ENCODE measurements at places on chromosomes 4 and X. TPM values are rescaled to one million over a fixed set of nuclear protein-coding genes. Genes with fewer than 3 reads are reported as not detected.

DNA sequence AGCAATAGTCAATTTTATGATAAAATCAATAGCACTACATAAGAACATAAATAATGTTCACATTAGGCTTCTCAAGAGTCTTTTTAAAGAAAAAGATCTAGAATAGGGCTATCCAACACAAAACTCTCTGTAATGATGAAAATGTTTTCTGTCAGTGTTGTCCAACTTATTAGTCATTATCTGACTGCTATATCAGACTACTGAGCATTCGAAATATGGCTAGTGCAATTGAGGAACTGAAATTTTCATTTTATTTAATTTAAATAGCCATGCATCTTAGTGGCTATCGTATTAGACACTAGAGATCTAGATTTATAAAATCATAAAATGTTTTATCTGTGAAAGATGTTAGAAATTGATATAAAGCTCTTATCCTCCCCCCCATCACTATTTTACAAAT lies 26.0 kb downstream of the PARM1 start:
- DNase-seq, result no peak

DNA sequence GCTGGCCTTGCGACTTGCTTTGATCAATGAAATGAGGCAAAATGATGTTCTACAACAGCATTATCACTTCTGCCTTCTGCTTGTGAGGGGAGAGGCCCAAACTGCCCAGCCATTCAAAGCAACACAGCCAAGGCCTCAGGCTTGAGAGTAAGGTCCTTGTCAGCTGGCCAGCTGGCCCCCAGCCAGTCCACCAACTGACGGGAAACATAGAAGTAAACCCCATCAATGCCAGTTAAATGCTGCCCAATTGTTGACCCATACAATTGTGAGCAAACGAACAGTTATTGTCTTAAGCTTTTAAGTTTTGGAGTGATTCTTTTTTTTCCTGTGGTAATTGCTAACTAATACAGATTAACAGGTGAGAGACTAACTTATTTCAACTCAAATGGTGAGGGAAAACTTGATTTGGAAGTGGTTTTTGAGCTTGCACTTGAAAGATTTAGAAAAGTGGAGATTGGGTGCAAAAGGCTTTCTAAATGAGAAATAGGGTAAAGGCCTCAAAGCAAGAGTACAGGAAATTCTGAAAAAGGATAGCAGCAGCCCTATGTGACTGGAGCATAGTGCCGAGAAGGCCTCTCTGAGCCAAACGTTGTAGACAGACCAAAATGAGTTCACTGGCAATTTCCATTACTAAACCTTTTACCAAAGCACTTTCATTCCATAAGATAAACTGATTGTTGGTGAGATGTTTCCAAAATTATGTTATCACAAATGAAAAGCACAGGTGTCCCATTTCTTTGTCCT lies 66.9 kb downstream of the ARHGEF38 start:
- no peak for DNase-seq

GRCh38 chr4:3863841-3864741 lies 97.9 kb downstream of the ADRA2C start:
- no peak for DNase-seq

- no peak for DNase-seq
Measured at GRCh38 chr4:81930506-81931238, 443.1 kb downstream of the HNRNPD start.

- DNase-seq, result no peak
Measured at GRCh38 chrX:153774576-153775292, 6.1 kb upstream of the SRPK3 start.

- no peak for DNase-seq
Measured at GRCh38 chr4:8736090-8736825, 135.4 kb downstream of the HMX1 start.

Gene RAB9B
- 1.5 TPM for total RNA-seq

Gene SAGE1
- total RNA-seq, result not detected

Gene IGFBP7
- total RNA-seq, result 2,270 TPM

Gene SLC25A5
- 348 TPM for total RNA-seq

DNA sequence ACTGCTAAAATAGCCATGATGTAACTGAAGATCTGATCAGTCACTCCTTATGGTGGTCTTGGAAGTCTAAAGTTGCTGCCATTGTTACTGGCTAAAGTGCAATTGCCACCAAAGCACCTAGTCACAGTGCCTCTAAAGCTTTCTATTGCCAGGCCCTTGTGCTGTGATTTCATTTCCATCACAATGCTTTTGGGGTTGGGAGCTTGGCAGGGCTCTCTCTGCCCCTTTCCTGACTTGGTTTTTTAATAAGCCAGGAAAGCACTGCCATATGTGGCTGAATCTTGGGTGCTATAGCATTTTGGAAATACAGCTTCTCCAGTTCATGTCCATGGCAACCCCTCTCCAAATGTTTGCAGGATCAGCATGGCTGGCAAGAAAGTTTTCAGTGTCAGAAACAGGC lies 1712.4 kb upstream of the TENM3 start:
- DNase-seq, result no peak

GRCh38 chrX:43655151-43656004 lies 721 bp upstream of the MAOA start:
- DNase-seq, result no peak

GRCh38 chr4:73335679-73336078 lies 68.4 kb upstream of the ALB start:
- no peak for DNase-seq

Gene KDR
- total RNA-seq, result 496 TPM

Gene FOXO4
- 6.5 TPM for total RNA-seq

Gene TXK
- total RNA-seq, result 0.87 TPM

DNA sequence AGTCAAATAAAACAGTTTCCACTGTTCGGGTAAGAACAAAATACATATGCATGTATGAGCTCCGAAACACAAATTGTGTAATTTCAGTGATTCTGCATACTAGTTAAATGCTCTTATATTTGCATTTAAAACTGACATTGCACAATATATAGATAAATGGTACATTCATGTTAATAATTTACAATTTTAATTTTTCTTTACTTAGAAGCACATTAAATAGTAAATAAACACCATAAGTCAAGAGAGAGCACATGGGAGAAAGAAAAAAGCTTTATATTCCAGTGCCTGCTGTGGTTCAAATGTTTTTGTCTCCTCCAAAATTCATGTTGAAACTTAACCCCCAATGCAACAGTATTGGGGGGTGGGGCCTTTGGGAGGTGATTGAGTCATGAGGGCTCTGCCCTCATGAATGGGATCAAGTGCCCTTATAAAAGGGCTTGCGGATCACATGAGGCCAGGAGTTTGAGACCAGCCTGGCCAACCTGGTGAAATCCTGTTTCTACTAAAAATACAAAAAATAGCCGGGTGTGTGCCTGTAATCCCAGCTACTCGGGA lies 322.9 kb downstream of the BCOR start:
- DNase-seq, result no peak

Gene CXorf51A
- total RNA-seq, result not detected

GRCh38 chr4:15878011-15878410 lies 60.5 kb downstream of the FGFBP1 start:
- DNase-seq, result no peak

DNA sequence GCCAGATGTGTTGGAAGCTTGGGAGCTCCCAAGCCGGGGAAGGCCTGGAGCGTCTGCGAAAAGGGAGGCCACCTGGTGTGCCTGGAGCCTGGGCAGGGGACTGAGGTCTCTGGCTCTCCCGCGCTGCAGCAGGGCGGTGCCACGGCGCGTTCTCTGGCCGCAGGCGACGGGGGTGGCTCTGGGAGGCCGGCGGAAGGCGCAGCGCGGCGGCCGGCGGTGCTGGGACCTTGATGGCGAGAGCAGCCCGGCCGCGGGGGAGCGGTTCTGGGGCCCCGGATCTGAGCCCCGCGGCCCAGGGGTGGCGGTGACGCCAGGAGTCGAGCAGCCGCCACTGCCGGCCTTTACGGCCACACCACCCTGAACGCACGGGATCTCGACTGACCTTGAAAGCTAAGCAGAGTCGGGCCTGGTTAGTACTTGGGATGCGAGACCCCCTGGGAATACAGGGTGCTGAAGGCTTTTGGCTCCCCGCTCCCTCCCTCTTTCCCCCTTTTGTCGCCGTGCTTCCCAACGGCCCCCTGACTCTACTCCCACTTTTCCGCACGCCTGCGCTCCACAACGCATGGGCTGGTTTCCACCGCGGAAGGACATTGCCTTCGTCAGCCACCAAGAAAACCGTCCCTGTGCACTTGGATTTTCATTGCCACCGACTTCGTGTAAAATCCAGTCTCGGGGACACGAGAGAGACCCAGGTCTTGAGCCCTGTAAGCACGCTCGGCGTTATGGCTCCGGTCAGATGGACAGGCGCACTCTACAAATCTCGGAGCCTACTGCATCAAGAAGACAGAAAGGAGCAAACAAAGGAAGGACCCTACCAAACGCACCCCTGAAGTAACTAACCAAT lies 9.5 kb downstream of the FRG2 start:
- no peak for DNase-seq

Gene ADH1A
- not detected for total RNA-seq

Gene PRDM5
- total RNA-seq, result 6.9 TPM

Gene GLOD5
- not detected for total RNA-seq

Gene TACC3
- total RNA-seq, result 26.7 TPM

DNA sequence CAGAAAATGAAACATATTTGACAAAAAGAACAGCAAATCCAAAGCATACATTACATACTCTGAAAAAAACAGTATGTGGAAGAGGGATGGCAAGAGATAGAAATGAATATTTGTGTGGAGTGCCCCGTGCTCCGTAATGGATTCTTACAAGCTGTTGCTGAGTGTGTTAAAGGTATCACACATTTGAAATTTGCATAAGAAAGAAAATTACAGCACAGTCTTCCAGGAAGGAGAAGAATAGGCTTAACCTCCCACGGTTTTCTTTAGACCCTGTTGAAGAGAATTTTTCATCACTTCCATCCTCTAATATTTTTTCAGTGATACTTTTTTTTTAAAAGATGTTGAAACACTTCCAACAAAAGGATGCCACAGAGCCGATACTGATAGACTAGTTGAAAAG lies 1489.4 kb downstream of the RAPGEF2 start:
- DNase-seq, result no peak

DNA sequence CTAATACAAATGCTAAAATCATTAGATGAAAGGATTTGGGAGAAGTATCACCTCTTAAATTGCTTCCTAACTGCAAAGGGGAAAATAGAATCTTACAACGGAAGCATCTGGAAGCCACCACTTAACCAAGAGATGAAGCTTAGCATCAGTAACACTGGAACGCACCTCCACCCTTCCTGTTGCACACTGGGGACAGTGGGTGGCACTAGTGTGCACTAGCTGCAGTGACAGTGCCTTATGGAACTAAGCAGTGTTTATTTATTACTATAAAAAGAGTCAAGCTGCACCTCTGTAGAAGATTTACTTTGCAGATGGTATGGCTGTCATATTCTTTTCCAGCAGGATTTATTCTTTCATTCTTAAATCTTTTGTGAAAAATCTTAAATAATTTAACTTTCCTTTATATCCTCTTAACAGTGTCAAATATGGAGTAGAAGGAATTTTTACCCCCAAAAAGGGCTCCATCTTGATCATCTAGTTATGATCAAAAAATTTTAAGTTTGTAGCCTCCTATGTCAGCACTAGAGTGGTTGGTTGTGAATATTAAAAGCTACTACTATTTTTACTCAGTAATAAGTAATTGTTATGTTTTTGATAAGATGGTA lies 76.7 kb downstream of the SCD5 start:
- no peak for DNase-seq

- DNase-seq, result no peak
Measured at GRCh38 chr4:63171341-63171740, 1237.9 kb downstream of the TECRL start.

Gene NDP
- total RNA-seq, result 0.15 TPM

- DNase-seq, result no peak
Measured at GRCh38 chr4:95314573-95314972, 234.2 kb downstream of the UNC5C start.

DNA sequence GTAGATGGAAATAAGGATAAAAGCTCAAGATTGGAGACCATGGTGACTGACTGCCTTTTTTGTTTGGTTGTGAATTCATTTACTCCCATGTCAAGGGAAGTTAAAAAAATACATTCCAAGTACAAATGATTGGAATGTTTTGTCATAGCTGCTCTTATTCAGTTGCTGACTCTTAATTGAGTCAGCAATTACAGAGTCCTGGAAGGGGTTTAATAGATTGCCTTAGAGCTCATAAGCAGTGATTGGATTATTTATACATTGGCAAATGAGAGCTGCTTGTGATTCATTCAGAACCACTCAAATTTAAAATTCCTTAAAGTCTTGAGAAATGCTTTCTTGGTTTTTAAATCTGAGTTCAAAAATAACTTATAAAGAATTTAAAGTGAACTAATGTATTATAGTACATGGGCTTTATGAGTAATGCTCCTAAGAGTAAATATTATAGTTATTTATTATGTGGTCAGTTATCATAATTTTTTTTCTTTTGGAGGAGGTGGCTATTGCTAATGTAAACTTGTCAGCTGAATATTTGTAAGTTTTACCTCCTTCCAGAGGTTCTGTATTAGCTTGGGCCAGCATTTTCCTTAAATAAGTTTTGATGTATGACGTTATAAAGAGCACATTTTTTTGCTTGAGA lies 13.6 kb downstream of the JADE1 start:
- DNase-seq, result no peak

DNA sequence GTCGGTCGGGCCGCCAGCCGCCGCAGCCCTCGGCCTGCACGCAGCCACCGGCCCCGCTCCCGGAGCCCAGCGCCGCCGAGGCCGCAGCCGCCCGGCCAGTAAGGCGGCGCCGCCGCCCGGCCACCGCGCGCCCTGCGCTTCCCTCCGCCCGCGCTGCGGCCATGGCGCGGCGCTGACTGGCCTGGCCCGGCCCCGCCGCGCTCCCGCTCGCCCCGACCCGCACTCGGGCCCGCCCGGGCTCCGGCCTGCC lies 213 bp downstream of the NFKB1 start:
- no peak for DNase-seq

DNA sequence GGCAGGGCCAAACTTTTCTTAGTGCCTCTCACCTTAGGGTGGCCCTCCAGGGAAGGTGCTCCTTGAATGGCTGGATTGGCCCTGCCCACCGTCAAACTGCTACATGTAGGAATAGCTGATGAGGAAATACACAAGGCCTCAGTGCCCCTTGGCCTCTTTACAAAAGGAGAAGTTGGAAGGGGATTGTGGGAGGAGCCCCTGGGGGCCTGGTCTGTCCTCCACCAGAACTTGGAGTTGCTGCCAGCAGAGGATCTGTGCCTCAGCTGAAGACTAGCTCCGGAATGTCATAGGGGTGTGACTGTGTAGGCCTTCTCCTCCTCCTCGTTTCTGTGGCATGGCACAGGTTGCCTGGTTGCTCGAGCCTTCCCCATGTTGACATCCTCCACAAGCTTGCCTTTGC lies 142.7 kb downstream of the AMMECR1 start:
- DNase-seq, result no peak

GRCh38 chr4:2101346-2102044 lies 42.4 kb downstream of the NAT8L start:
- DNase-seq, result no peak

DNA sequence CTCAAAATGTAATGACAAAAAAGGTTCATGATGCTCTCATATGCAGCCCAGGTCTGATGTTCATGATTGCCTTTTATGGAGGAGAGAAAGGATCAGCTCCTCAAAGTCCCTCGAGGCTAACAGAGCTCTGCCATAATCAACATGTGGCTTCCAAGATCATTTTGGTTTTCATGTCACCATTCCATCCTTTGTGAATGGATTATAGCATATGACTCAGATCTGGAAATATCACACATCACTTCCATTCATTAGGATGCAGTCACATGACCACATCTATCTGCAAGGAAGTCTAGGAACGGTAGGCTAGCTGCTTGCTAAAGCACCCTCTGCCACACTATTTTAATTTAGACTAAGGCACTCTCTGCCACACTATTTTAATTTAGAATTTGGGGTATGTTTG lies 77.6 kb downstream of the COX18 start:
- DNase-seq, result no peak

Measured in glomerular endothelial cell (primary cell).